T-helper 2 cell treated with Interferon-gamma antibody and Interleukin-4, amounts not matched to agents 5 μg/mL and 100 μg/mL, for 36 hours (primary cell): ENCODE measurements at places on chromosomes 5 and 9.

DNA sequence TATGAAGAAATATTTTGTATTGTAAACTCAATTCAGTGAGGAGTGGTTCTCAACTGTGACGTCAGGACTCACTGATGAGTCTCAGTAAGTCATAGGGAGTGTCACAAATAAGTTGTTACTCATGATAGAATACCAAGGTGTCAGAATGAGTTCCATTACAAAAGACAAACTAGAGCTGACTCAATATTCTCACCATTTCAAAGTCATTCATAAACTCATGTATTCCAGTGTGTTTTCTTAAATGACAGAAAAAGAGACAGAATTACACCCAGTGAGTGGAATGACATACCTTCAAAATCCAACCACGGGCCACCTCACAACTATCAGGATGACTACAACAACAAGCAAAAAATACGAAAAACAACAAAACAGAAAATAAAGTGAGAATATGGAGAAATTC lies 321.5 kb downstream of the ENC1 start:
- no peaks in the 10 kb centered on the region for H3K36me3 ChIP-seq
- H3K27me3 ChIP-seq = peaks cover 6% of the 10 kb centered on the region
- H3K27ac ChIP-seq = no peak overlapping the region

DNA sequence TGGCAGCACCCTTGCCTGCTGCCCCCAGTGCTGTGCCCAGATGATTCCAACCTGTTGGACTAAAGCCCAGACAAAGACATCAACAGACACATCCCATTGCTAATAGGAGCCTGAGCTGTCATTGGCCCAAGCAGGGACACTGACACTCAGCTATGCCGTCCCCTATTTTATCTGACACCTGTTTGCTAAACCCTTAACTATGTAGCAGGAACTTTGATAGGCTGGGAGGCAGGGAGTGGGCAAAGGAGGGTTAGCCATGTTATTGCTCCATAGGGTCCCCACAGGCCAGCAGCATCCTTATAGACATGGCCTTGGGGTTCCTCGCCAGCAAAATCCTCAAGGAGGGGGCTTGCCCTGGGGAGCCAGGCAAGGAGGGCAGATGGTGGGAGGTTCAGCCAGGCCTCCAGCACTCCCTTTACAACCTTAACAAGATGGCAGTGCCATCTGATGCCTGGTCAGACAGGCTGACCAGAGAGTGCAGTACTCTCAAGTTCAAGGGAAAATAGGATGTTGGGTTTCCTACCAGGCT lies 50.4 kb upstream of the CDKN2AIPNL start:
- H3K4me1 ChIP-seq = peaks cover 8% of the 10 kb centered on the region
- peaks cover 4% of the 10 kb centered on the region for H3K27me3 ChIP-seq
- H3K4me3 ChIP-seq = no peak overlapping the region
- DNase-seq = no peak
- no peaks in the 10 kb centered on the region for H3K36me3 ChIP-seq

- H3K36me3 ChIP-seq = no peaks in the 10 kb centered on the region
- no peak for DNase-seq
- no peak overlapping the region for H3K4me3 ChIP-seq
- no peaks in the 10 kb centered on the region for H3K27me3 ChIP-seq
- no peaks in the 10 kb centered on the region for H3K4me1 ChIP-seq
These were observed 117.9 kb upstream of the FST start for GRCh38 chr5:53362521-53362941.

DNA sequence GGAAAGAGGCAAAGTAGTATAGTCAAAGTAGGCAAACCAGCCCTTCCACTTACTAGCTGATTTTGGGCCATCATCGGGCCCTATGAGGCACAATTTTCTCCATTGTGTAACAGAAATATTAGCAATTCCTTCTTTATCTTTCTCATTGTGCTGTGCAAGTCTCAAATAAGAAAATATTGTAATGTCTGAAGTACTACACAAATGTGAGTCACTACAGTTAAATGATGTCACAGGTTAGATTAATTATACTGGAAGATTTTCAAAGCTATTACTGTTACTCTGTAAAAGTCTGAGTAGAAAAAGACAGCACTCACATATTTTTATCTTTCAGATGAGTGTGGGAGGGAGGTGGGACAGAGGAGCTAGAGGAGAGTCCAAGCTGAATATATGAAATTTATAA lies 12.4 kb upstream of the TMC1 start:
- H3K4me3 ChIP-seq = no peak overlapping the region
- peaks cover 2% of the 10 kb centered on the region for H3K36me3 ChIP-seq
- no peak for DNase-seq
- peaks cover 11% of the 10 kb centered on the region for H3K4me1 ChIP-seq
- H3K27me3 ChIP-seq = no peaks in the 10 kb centered on the region

DNA sequence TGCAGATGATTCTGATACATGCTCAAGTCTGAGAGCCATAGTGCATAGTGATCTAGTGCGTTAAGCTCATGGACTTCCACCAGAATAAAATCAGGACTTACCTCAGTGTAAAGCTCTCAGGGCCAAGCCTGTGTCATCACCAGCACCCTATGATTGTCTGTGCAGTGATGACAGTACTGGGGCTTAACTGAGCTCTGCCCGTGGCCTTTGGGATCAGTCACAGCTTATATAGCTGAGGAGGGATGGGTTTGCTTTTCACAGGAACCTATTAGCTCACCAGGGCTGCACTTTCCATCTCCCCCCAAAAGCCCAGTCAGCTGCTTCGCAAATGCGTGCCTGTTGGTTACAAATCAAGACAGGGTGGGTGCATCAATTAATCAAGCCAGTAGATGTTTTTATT lies 246.9 kb downstream of the NR3C1 start:
- H3K36me3 ChIP-seq = peaks cover 6% of the 10 kb centered on the region
- no peak for DNase-seq
- H3K4me3 ChIP-seq = no peak overlapping the region
- peaks cover 2% of the 10 kb centered on the region for H3K4me1 ChIP-seq

DNA sequence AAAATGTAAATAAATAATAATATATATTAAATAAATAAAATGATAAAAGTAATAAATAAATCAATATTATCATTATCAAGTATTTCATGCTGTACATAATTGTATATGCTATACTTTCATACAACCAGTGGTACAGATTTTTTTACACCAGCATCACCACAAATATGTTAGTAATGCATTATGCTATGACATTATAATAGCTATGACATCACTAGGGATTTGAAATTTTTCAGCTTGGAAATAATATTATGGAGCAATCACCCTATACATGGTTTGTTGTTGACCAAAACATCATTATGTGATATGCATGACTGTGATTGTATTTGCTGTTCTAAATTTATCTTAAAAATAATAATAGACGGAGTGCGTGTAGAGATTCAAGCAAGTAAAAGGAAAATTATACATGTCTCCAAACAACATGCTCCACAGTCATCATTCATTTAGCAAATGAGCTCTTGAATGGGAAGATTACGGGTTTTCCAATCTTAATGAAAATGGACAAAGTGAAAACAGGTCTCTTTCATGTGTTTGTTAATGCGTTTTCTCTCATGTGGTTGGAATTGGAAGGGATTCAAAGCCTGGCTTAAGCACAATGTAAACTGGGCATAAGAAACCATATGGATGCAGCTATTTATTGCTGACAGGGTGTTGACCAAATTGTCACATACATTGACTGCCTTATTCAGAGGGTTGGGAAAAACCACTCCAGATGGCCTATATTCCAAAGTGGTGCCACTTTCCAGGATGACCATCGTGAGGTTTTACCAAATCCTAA lies 643.0 kb upstream of the RGMB start:
- H3K4me1 ChIP-seq = no peaks in the 10 kb centered on the region
- H3K4me3 ChIP-seq = no peak overlapping the region
- H3K27ac ChIP-seq = no peak overlapping the region
- H3K36me3 ChIP-seq = no peaks in the 10 kb centered on the region

DNA sequence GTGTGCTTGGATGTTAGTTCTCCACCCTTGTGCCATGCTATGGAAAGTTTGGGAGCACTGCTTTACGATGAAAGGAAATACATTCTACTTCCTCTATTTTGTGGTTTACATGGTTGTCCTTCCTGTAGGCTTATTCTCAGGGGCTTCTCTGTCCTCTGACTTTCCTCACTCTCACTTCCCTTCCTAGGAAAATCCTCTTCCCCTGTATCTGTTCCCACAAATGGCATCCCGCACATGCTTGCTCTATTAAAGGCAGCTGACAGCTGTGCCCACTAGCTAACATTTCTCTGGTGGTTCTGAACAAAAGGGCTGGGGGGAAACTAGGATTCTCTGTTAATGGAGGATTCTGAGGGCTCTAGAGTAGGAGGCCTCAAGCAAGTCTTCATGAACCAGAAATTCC lies 52.4 kb downstream of the FAM170A start:
- no peaks in the 10 kb centered on the region for H3K36me3 ChIP-seq
- H3K27ac ChIP-seq = no peak overlapping the region
- H3K4me3 ChIP-seq = no peak overlapping the region
- DNase-seq = no peak
- H3K4me1 ChIP-seq = no peaks in the 10 kb centered on the region
- H3K27me3 ChIP-seq = no peaks in the 10 kb centered on the region

DNA sequence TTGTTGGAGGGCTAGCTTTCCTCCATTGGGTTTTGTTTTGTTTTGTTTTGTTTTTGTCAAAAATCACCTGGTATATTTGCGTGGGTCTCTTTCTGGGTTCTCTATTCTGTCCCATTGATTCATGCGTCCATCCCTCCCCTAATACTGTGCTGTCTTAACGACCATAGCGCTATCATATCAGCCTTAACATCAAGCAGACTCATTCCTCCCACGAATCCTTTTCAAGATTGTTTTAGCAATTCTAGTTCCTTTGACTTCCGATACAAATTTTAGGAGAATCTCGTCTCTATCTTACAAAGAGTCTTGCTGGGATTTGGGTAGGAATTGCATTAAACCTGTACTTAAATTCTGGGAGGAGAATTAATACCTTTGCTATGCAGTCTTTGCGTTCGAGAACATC lies 31.1 kb upstream of the RNF130 start:
- no peaks in the 10 kb centered on the region for H3K4me1 ChIP-seq
- no peaks in the 10 kb centered on the region for H3K27me3 ChIP-seq
- no peak overlapping the region for H3K27ac ChIP-seq
- H3K4me3 ChIP-seq = no peak overlapping the region
- no peaks in the 10 kb centered on the region for H3K36me3 ChIP-seq

- peaks cover 3% of the 10 kb centered on the region for H3K4me1 ChIP-seq
- DNase-seq = no peak
- H3K27ac ChIP-seq = no peak overlapping the region
- H3K27me3 ChIP-seq = peaks cover 2% of the 10 kb centered on the region
These were observed 29.5 kb upstream of the ALDH1B1 start for GRCh38 chr9:38362852-38363588.

DNA sequence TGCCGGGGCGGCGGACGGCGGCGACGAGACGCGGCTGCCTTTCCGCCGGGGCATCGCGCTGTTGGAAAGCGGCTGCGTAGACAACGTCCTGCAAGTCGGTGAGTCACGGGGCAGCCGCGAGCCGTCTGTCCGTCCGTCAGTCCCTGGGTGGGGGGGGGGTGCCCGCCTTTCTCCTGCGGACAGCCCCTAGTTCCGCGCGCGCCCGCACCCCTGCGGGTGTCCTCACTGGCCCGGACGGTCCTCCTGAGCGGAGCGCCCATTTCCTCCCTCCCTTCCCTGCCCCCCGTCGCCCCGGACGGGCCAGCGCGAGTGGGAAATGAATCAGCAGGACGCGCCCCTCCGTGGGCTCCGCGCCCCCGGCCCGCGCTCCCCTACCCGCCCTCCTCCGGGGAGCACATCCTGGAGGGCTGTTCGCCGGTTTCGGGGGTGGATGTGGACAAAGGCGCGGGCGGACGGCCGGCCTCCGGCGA lies 828 bp downstream of the ZSWIM6 start:
- peak; percentile 42 for DNase-seq
- peaks cover 37% of the 10 kb centered on the region for H3K27me3 ChIP-seq
- peaks cover 19% of the 10 kb centered on the region for H3K36me3 ChIP-seq

- H3K36me3 ChIP-seq = no peaks in the 10 kb centered on the region
These were observed 459.4 kb upstream of the GRIA1 start for GRCh38 chr5:153030755-153031725.

GRCh38 chr5:141223112-141223783 lies at the start of gene PCDHB14:
TSS of gene PCDHB14 (plus strand) at chr5:141223343. CDS start at chr5:141223506, 163 bp downstream.
- H3K27ac ChIP-seq = no peak within 1 kb of the TSS
- no peaks in the 10 kb centered on the region for H3K36me3 ChIP-seq
- DNase-seq = no peak
- no peaks in the 10 kb centered on the region for H3K4me1 ChIP-seq

GRCh38 chr5:88688984-88689667 lies 193.9 kb downstream of the MEF2C start:
- H3K27ac ChIP-seq = no peak overlapping the region
- H3K27me3 ChIP-seq = peaks cover 97% of the 10 kb centered on the region
